ENCODE measurements at places on chromosomes 3 and 15.

DNA sequence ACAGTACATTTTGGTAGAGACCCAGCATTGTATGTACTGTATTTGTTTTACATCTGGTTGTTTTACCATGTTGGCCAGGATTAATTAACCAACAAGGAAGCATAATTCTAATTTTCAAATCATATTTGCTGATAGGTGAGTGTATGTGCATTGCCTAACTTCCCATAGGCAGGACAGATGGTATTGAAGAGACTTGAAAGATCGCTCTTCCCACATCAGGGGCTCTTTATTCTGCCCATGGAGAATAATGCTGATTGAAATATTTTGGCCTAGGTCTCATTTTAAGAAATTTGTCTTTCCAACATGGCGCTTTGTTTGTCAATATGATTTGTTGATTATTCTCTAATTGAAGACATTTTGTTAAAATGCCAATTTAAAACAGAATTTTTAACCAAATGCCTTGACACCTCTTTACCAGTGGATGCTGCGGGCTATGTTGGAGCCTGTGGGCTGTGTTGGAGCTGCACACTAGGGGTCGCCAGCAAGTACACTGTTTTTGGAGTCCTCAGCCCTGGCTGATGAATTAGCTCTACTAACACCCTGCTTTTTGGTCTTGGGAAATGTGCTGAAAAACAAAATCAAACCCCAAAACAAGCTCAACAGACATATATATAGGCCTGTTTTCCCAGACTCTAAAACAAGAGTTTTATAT, 5.3 kb downstream of the P2RY12 start:
- peak; percentile 5 for DNase-seq

- no peak for DNase-seq
These were observed 330.6 kb upstream of the EPHA6 start for GRCh38 chr3:96483781-96484180.

DNA sequence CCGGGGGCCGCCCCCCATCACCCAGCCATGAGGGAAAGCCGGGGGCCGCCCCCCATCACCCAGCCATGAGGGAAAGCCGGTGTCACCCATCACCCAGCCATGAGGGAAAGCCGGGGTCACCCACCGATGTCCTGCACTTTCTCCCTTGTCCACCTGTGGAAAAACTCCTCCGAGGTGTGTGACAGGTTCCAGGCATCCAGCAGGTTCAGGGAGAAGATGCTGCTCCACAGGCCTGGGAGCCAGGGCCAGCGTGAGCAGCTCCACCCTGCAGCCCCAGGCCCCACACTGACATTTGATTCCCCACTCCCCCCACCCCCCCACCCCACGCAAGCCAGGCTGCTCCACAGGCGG, 15.5 kb upstream of the EHD4 start:
- no peak for DNase-seq

- no peak for DNase-seq
These were observed 35.0 kb downstream of the TNK2 start for GRCh38 chr3:195873281-195873887.

- DNase-seq: no peak
These were observed 39.1 kb downstream of the KNL1 start for GRCh38 chr15:40633178-40633577.

GRCh38 chr15:69317392-69317841, 18.7 kb downstream of the PAQR5 start:
- no peak for DNase-seq

Data from Jurkat, Clone E6-1 (cell line).